ENCODE measurements at places on chromosomes 1 and 21.

DNA sequence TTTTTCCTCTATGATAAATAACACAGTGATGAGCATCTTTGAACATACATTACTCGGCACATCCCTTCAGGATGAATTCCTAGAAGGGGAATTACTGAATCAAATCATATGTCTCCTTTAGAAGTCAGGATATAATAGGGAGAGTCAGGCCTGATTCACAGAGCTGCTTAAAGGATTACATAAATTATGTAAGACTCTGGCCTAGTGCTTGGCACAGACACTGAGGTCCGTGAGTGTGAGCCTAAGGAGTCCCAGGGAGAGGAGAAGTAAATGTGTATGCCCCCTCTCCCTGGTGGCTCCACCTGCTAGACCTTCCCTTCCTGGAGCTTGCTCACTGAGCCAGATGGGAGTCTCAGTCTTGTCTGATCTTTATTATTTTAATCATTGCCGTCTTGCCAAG is 8.6 kb upstream of the FOXE3 start:
- no peaks in the 10 kb centered on the region for H3K36me3 ChIP-seq
- peaks cover 79% of the 10 kb centered on the region for H3K27me3 ChIP-seq
- no peaks in the 10 kb centered on the region for H3K4me1 ChIP-seq
- H3K27ac ChIP-seq, result no peak overlapping the region

DNA sequence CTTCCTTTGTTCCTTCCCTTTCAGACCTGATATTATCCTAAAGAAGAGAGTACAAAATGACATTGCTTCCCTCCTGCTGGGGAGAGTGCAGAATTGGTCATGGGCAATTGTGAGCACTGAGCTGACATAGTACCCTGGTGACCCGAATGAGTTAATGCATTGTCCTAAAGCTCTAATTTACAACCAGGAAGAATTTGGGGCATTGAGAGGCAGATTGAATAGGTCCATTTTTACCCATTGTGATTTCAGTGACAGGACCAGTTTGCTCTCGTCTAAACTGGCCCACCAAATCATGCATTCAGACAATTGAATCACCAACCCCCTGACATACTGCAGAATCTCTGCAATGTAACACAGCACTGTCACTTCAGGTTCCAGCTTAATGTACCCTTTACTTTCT is 497.4 kb downstream of the DPYD start:
- no peaks in the 10 kb centered on the region for H3K4me1 ChIP-seq
- H3K27ac ChIP-seq, result no peak overlapping the region
- DNase-seq, result no peak
- H3K4me3 ChIP-seq, result no peak overlapping the region

DNA sequence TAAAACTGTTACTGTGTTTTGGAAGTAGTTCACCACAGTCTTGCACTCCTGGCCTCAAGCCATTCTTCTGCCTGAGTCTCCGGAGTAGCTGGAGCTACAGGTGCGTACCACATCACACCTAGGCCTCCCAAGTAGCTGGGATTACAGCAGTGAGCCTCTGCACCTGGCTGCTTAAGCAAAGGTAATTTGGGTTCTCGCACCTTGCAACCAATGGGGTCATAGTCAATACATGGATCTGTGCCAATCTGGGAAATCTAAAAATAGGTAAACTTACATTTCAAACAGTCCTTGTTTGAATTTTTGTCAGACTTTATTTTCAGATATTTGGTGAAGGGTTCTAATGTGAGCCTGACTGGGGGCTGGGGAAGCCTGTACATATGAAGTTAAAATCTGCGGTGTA is 466.5 kb downstream of the PCP4 start:
- no peaks in the 10 kb centered on the region for H3K36me3 ChIP-seq
- H3K27me3 ChIP-seq, result no peaks in the 10 kb centered on the region
- H3K4me1 ChIP-seq, result no peaks in the 10 kb centered on the region
- DNase-seq, result no peak
- no peak overlapping the region for H3K27ac ChIP-seq

DNA sequence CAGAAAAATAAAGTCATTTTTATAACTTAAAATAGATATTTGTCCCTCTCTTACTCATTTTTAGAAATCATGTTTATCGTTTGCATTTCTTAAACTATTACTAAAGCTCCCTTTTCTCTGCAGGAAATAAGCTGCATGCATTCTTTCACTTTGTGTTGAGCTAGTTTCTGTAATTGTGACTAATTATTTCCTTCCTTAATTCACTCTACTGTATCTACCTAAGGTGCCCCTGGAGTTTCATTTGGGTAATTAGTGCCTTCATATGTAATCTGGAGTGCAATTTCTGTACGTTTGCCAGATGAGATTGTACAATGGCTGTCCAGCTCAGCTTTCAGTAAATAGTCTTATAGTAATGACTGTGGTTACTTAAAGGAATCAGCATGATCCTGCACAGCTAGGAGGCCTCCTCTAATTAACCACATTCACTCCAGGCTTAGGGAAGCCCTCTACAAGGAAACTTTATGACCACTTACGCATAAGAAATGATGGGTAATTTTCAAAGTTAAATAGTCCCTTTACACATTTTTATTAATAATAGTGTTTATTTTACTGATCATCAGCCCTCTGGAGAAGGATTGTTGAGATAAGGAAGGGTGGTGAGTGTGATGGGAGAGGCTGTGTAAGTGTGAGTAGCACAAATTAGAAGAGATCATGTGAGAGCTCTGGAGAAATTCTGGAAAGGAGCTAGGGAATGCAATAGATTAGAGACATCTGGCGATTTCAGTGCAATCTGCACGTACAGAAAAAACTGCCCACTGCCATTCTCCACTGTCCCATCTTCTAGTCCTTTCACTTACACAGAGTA is 86.8 kb downstream of the LRRC8C start:
- no peaks in the 10 kb centered on the region for H3K27me3 ChIP-seq
- no peak for DNase-seq
- H3K27ac ChIP-seq, result peak overlapping the region; percentile 56
- H3K36me3 ChIP-seq, result no peaks in the 10 kb centered on the region

- no peaks in the 10 kb centered on the region for H3K36me3 ChIP-seq
- DNase-seq, result no peak
- peaks cover 82% of the 10 kb centered on the region for H3K4me1 ChIP-seq
- H3K27me3 ChIP-seq, result no peaks in the 10 kb centered on the region
Measured at GRCh38 chr1:203284411-203285123, 20.8 kb upstream of the BTG2 start.

DNA sequence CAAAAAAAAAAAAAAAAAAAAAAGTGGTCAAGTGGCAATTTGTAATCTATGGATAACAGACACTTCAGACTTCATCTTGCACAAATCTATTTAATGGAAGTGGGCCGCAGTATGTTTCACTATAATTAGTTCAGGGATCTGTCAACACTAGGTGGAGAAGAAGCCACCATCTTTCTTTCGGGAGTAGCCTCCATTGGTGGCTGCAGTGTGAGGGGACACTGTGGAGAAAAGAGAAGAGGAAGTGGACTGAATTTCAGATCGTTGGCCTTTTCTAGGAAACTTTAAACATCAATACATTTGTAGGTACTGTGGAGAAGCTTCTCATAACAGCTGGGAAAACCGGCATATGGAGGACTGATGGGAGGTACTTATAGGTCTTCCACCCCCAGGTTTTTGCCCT is 8.0 kb upstream of the ELAPOR1 start:
- DNase-seq, result no peak
- no peak overlapping the region for H3K4me3 ChIP-seq
- no peaks in the 10 kb centered on the region for H3K27me3 ChIP-seq
- H3K27ac ChIP-seq, result no peak overlapping the region
- H3K4me1 ChIP-seq, result peaks cover 15% of the 10 kb centered on the region

Data from esophagus squamous epithelium (tissue), 5 donors.